ENCODE measurements at places on chromosomes 3 and 15.

DNA sequence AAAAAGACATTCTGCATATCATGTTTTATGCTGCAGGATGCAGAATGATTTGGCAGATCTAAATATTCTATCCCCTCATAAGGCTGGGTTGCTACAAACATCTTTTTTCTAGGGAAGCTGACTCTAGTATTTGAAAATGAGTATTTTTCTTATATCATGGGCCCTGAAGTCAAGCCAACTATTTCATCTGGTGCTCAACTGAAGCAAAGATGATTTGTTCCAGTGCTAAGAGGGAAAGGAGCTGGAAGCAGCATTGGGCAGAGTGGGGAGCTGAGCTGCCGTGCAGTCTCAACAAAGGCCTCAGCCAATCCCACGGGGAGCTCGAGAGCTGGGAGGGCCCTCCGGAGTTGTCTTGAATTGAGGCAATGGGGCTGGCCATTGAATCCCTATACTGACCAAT is 155.3 kb upstream of the SLCO3A1 start:
- no peak for DNase-seq

DNA sequence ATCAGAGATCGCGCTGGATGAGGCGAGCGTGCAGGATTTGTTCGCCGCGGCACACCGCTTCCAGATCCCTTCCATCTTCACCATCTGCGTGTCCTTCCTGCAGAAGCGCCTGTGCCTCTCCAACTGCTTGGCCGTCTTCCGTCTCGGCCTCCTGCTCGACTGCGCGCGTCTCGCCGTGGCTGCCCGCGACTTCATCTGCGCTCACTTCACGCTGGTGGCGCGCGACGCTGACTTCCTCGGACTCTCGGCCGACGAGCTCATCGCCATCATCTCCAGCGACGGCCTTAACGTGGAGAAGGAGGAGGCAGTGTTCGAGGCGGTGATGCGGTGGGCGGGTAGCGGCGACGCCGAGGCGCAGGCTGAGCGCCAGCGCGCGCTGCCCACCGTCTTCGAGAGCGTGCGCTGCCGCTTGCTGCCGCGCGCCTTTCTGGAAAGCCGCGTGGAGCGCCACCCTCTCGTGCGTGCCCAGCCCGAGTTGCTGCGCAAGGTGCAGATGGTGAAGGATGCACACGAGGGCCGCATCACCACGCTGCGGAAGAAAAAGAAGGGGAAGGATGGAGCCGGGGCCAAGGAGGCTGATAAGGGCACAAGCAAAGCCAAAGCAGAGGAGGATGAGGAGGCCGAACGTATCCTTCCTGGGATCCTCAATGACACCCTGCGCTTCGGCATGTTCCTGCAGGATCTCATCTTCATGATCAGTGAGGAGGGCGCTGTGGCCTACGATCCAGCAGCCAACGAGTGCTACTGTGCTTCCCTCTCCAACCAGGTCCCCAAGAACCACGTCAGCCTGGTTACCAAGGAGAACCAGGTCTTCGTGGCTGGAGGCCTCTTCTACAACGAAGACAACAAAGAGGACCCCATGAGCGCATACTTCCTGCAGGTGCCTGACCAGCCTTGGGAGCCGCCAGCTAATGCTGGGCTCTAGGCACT is 819 bp downstream of the KLHL40 start:
- DNase-seq: no peak

DNA sequence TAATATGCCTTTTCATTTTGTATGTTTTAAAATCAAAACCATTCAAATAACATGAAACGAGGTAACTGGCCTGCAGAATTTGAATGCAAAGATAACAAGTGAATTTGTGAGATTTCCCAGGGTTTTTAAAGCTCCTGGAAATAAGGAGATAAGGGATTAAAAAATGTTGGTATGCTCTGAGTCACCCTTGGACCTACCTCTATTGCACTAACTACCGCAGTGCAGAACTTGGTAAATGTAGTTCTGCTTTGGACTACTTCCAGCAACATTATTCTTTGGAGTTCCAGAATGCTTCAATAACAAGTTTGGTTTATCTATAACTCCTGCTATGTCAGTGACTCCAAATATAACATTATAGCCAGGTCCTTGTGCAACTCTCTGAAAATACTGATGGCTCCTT is 201.7 kb downstream of the GAP43 start:
- DNase-seq: no peak

DNA sequence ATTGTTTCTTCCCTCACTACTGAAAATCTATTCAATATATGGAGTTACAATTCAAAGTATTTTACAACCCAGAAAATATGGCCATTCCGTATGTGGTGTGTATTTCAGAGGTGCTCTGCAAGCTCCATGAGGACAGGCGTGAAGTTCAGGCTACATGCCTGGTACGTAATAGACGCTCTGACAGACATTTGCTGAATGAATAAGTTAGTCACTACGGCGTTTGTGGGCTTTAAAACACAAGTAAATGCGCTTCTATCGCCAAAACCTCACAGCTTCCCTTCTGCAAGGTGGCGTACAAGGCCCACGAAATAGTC is 701 bp upstream of the TIPARP start:
- no peak for DNase-seq

- DNase-seq: no peak
These were observed 8.6 kb downstream of the NTRK3 start for GRCh38 chr15:88247914-88248313.

DNA sequence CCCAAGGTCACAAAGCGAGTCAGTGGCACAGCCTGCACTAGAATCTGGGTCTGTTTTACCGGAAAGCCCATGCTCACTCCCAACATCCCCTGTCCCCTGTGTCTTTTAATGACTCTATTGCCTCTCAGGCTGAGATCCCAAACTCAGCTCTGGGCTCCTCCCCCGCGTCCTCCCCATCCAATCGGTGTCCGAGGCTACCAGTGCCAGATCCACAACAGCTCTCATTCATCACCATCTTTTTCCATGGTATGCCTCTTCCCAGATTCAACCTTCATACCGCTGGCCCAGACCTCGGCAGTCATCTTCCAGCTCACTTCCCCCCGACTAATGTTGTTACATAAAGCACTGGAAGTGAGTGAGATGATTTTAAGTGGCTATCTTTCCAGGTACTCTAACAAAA is 16.1 kb upstream of the KY start:
- no peak for DNase-seq

- DNase-seq: no peak
These were observed 597 bp downstream of the P2RY12 start for GRCh38 chr3:151383956-151384355.

GRCh38 chr3:4522947-4523346 is 29.8 kb downstream of the ITPR1 start:
- DNase-seq: no peak

- no peak for DNase-seq
These were observed 7.5 kb downstream of the ST8SIA2 start for GRCh38 chr15:92400980-92401787.

GRCh38 chr3:69752241-69752640 is 13.0 kb downstream of the MITF start:
- no peak for DNase-seq

GRCh38 chr3:121690777-121691405 is 30.2 kb upstream of the HCLS1 start:
- no peak for DNase-seq

DNA sequence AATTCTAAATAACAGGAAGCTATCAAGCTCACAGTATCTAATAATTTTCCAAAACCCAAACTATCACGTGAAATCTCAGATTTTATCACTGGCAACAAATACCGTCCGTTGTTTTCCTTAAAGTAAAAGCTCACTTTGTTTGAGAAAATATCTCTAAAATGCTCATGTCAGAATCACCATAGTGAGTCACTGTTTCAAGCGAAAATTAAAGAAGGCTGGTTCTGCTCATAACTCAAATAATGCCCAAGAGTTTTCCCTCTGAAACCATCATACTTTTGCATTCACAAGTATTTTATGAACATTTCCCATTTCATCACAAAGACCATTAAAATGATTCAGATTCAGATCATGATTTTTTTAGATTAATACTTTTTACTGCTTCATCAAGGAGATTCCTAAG is 50.6 kb downstream of the TBL1XR1 start:
- no peak for DNase-seq

- peak; percentile 50 for DNase-seq
These were observed 167.4 kb upstream of the LPP start for GRCh38 chr3:187986514-187986934.

- DNase-seq: no peak
These were observed 113.4 kb upstream of the MRPS22 start for GRCh38 chr3:139230391-139230790.

- no peak for DNase-seq
These were observed 4.9 kb downstream of the TP63 start for GRCh38 chr3:189636048-189636447.

- DNase-seq: no peak
These were observed 244.5 kb downstream of the FGF12 start for GRCh38 chr3:192482809-192483208.

DNA sequence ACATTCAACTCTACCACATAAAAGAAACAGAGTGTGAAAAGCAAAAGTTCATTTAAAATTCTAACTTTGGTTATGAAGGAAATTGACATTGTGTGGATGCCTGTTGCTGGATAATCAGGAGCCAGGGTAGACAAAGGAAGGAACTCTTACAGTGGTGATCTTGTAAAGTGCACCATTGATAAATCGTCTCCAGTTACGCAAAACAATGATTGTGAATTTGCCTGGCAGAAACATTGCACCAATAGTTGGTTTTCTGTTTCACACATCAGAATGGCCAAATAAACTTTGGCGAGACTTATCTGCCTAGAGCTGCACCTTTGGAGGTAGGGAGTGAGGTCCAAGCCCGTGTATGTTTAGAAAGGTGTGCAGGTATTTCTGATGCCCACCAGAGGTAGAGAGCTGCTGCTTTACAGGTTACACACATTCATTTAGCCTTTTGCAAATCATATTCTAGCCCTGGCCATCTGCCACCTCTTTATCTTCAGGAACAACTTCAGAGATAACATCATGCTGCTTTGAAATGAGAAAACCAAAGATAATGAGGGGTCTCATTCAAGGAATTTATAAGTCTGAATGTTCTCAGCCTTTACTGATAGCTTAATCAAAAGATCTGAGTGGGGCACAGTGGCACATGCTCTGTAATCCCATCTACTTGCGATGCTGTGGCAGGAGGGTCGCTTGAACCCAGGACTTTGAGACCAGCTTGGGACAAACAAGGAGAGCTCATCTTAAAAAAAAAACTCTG is 47.4 kb upstream of the P3H2 start:
- no peak for DNase-seq

DNA sequence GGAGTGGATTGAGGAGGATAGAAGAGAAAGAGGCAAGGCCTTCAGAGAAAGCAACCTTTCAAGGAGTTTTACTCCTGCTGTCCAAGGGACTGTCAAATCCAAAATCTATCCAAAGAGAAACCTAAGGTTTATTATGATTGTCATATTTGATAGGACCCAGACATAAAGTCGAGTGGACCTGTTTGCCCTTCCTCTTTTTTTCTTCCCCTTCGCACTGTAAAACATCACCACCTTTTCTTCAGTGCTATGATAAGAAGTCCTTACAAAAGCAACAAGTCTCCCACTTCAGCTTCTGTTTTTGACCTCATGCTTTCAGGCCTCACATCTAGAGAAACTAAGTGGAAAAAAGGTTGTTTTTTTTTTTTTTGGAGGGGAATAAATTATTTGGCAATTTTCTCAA is 73.0 kb downstream of the TRPC1 start:
- DNase-seq: no peak

GRCh38 chr15:50418041-50418583 is 6.1 kb upstream of the USP8 start:
- DNase-seq: no peak

DNA sequence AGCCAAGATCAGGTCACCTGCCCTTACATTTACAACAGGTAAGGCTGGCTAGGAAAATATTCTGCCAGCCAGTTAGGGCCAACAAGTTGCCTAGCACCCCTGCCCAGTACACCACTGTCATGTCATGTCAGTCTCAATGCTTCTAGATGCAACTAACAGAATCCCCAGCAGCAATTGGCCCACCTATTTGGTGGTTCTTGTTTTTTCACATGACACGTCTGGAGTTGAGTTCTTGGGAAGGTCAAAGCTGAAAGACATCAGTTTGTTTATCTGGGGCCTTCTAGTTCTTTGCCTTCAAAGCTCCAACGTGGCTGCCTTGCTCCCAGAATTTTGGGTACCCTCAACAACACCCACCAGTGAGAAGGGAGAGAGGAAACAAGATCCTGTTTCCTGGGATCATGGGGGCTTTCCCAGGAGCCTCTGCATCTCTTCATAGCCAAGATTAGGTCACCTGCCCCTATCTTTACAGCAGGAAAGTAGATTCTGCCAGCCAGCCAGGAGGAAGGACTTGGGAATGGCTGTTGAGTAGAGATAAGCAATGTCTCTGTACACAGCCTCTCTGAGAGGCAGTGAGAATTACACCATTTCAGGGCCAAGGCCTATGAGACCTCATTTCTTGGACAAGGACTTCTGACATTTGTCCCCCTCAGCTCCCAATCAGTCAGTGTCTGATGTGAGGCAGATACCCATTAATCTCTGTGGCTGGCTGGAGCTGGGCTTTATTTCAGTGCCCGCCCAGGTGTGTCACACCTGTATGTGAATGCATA is 8.6 kb downstream of the GPX1 start:
- DNase-seq: no peak

DNA sequence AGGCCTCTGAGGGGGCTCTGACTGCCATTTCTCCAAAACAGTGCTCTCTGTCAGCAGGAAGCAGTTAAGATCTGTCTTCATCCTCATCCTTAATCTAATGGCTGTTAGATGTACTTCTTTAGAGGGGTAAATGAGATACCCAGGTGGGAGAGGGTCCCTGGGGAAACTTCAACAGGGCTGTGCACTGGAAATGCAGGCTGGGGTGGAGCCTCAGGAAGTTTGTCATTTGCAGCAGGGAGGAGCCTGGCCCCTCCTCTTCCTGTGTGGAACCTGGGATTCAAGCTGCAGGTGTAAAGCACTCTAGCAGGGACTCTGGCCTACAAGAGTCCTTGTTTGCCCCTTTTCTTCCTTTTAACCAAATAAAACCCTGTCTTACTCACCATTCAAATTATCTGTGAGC is 1173.6 kb downstream of the OTOL1 start:
- no peak for DNase-seq

GRCh38 chr15:36557364-36557763 is 22.1 kb upstream of the CDIN1 start:
- no peak for DNase-seq

DNA sequence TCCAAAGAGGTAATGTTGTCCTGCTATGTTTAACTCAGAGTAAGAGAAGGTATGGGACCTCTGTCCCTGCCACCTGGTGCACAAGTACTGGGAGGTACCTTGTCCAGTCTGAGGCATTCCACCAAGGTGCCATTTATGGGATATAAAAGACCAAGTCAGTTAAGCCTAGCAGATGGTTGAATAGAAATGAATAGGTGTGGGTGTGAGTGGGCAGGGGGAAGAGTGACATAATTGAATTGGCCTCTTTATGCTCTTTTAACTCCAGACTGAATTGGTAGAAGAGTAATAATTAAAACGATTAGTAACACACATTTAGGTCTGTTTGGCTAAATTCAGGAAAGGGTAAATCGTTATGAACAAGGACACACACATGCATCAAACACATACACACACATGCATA is 562 bp downstream of the ADGRG7 start:
- no peak for DNase-seq

GRCh38 chr3:99570061-99570460 is 68.3 kb upstream of the COL8A1 start:
- DNase-seq: no peak

GRCh38 chr3:165895919-165896318 is 58.7 kb upstream of the BCHE start:
- DNase-seq: no peak

All from amniotic stem cell (primary cell).